Glutamatergic neuron (in vitro differentiated cells): ENCODE measurements at places on chromosomes 2 and 18. TPM values are rescaled to one million over a fixed set of nuclear protein-coding genes. Genes with fewer than 3 reads are reported as not detected.

DNA sequence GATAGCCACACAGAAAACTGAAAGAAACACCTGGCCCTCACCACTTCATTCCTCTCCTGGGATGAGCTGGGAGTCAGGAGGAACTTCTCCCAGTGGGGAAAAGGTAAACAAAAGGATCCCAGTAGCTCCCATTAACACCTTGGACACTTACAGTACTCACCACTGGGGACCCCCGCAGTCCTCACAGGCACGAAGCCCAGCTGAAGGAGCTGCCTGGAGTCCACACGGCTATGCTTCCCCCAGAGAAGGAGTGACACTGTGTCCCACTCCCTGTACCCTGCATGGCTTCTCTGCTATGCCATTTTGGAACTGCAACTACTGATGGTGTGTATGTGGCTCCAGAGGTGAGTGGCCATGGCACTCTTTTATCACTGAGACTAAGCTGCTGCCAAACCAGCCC, 1565.1 kb downstream of the LRP1B start:
- no peak for DNase-seq

DNA sequence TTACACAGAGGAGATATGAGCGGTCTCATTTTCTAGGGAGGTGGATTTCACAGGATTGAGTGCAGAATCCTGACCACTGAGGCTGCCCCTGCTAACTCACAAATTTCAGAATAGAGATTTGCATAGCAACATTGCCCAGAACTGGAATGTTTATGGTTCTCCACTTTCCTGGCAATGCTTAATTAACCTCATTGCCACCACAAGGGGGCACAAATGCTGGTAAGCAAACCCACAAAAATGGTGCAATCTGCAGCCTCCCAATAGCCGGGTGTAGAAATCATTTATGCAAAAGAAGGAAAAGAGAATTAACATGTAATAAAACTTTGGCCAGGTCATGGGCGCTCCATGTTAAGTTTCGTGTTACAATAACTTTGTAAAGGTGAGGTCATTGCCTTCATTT, 112.4 kb downstream of the CYRIA start:
- peak; percentile 55 for DNase-seq

DNA sequence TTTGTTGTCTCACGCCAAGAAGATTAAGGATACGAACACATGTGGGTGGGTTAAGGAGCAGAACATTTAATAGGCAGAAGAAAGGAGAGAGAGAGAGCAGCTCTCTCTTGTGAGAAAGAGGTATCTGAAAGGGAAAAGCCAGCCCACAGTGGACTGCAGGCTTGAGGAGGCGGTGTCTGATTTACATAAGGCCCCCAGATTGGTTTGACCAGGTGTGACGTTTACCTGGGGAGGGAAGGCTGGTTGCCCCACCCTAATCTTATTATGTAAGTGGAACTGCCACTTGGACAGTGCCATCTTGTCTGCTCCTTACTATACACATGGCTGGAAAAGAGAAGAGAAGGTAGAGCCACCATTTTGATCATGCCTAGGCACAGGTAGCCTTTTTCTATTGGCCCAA, 189.2 kb downstream of the NCK2 start:
- no peak for DNase-seq

DNA sequence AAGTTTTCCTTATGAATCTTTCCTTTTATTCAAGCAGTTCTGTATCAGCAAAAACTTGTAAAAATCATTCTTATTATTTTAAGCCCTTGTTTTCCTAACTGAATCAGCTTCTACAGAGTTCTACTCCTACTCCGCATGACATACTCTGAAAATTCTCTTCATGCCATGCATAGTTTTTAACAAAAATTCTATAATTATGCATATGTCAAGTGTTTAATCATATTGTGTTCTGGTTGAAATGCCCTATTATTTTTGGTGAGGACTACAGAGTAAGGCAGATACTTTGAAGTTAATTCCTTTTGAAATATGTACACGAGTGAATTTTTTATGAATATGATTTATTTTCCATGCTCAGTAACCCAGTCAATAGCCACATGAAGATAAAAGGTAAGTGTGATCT, 28.8 kb downstream of the ANKRD30B start:
- no peak for DNase-seq

GRCh38 chr2:217875138-217875537, 127.7 kb downstream of the TNS1 start:
- DNase-seq = no peak

GRCh38 chr2:84904717-84905174, 710 bp upstream of the TMSB10 start:
- DNase-seq = peak; percentile 60

- no peak for DNase-seq
Observed at GRCh38 chr2:233336541-233336940, 17.8 kb upstream of the DGKD start.

DNA sequence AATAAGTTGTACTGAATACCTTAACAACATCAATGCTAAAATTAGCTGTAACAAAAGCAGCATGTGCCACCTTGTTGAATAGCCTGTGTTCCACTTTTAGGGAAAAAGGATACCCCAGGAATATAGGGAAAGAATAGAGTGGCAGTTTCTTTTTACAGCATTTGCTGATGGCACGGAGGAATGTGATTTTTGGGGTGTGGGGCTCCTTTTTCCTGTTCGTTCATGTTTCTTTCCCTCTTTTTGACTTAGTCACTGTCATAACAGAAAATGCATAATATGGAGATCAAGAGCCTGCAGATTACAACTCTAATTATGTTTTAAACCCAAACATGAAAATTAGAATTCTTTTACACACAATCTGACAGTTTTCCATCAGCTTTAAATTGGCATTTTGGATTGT, 60.4 kb downstream of the MAP3K20 start:
- no peak for DNase-seq

DNA sequence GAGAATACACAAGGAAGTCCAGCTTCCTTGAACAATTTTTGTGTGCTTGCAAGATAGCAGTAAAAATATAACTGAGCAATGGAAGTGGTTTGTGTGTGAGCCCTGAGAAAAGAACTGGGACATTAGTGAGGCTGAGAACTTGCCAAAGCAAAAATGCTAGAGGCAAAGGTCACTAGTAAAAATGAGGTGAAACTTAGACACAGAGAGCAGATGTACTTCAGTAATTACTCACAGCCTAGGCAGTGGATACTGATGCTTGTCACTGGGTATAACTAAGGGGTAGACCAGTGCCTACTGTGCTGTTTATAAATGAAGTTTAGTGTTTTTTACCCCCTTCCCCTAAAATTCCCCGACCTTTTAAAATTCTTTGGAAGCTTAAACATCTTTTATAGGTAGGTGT, 450.1 kb downstream of the LPIN1 start:
- no peak for DNase-seq

DNA sequence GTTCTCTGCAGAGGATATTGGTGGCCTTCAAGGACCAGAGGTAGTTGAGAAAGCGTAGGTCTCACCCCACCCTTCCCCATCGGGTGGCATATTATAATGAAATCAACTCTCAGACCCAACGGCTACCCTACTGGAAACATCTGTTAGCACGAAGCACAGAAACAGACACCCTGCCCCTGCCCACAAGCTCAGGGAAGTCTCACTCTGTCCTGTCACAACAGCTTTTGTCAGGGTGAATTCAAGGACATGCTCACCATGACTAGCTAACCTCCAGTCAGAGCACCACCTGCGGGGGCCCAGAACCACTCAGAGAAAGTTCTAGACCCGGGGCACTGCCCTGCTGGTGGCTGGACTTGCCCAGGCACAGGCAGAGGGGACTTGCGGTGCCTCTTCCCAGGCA, 3.5 kb upstream of the B3GNT7 start:
- no peak for DNase-seq

CMPK2 gene
- total RNA-seq = 0.81 TPM

RAB27B gene
- not detected for total RNA-seq

SGPP2 gene
- total RNA-seq = 2.1 TPM

RAMP1 gene
- 7.6 TPM for total RNA-seq

FAP gene
- total RNA-seq = not detected

RAPH1 gene
- total RNA-seq = 56.9 TPM

SCYGR4 gene
- total RNA-seq = not detected

FAM124B gene
- total RNA-seq = 1.3 TPM
